ENCODE measurements at places on chromosomes 1 and 21. TPM values are rescaled to one million over a fixed set of nuclear protein-coding genes. Genes with fewer than 3 reads are reported as not detected.

GRCh38 chr1:47569681-47570470 lies 132.0 kb downstream of the FOXD2 start:
- peaks cover 14% of the 10 kb centered on the region for H3K4me1 ChIP-seq
- H3K4me3 ChIP-seq, result no peak overlapping the region
- no peaks in the 10 kb centered on the region for H3K36me3 ChIP-seq
- H3K27me3 ChIP-seq, result no peaks in the 10 kb centered on the region
- peak; percentile 89 for DNase-seq

TRIM45 gene
- polyA plus RNA-seq, result 0.61 TPM

SELP gene
- 1.6 TPM for polyA plus RNA-seq

DNA sequence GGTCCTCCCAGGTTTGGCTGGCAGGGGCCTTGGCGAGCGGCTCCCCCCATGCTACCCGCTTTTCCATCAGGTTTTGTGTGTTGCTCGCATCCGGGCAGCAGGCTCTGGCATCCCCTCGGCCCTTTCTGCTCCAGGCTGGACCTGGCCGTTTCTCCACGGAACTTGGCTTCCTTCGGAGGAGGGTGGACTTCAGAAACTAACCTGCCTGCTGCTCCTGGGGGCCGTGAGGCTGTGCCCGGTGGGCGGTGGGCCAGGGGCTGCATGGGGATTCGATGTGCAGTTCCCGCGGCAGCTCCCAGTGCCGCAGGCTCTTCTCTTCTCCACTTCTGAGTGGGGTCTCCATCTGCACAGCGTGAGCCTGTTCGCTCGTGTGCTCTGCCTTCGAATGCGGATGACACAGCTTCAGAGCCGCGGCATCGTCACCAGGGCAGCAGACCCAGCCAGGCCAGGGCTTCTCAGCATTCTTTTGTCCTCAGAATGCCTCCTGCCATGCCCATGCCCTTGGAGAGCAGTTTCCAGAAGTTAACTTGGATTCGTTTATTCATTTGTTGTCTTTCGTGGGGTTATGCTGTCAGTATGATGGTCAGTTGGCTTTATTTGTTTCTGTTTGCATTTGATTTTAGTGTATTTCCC lies 36.4 kb downstream of the PRKCZ start:
- H3K36me3 ChIP-seq, result no peaks in the 10 kb centered on the region
- H3K27me3 ChIP-seq, result no peaks in the 10 kb centered on the region
- H3K4me1 ChIP-seq, result no peaks in the 10 kb centered on the region
- no peak overlapping the region for H3K4me3 ChIP-seq

GRCh38 chr21:41703857-41704501 lies 62.9 kb downstream of the RIPK4 start:
- H3K4me1 ChIP-seq, result peaks cover 13% of the 10 kb centered on the region
- peak overlapping the region; percentile 75 for H3K27ac ChIP-seq
- H3K4me3 ChIP-seq, result no peak overlapping the region
- H3K36me3 ChIP-seq, result no peaks in the 10 kb centered on the region
- DNase-seq, result peak; percentile 80

EIF3I gene
- 198 TPM for polyA plus RNA-seq

GRCh38 chr1:157956732-157957131 lies 36.7 kb upstream of the KIRREL1 start:
- DNase-seq, result no peak
- H3K4me1 ChIP-seq, result peaks cover 7% of the 10 kb centered on the region
- H3K27me3 ChIP-seq, result no peaks in the 10 kb centered on the region
- H3K27ac ChIP-seq, result no peak overlapping the region
- H3K4me3 ChIP-seq, result no peak overlapping the region
